ENCODE measurements at places on chromosomes 11 and 22.

GRCh38 chr11:117437041-117437790, 109.6 kb downstream of the CEP164 start:
- DNase-seq = no peak

- DNase-seq = no peak
Observed at GRCh38 chr11:86438685-86439084, 64.0 kb downstream of the CCDC81 start.

DNA sequence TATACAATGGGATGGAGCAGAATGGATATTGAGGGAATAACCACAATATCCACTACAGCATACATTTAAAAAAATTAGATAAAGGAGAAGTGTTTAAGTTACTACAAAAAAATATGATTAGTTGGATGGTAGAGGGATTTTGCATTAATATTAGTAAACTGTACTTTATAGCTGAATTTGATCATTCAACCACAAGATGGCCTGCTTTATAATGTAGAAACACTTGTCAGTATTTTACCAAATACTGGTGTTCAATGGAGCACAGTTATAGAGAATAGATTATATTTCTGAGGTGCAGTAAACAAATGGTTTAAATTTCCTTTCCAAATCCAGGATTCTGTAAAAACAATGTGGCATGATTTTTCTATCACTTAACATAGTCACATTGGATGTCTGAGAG, 818.8 kb upstream of the CHORDC1 start:
- no peak for DNase-seq

GRCh38 chr11:14388352-14388751, 29.4 kb upstream of the RRAS2 start:
- DNase-seq = no peak

GRCh38 chr11:19345848-19346681, 105.3 kb upstream of the E2F8 start:
- DNase-seq = no peak

DNA sequence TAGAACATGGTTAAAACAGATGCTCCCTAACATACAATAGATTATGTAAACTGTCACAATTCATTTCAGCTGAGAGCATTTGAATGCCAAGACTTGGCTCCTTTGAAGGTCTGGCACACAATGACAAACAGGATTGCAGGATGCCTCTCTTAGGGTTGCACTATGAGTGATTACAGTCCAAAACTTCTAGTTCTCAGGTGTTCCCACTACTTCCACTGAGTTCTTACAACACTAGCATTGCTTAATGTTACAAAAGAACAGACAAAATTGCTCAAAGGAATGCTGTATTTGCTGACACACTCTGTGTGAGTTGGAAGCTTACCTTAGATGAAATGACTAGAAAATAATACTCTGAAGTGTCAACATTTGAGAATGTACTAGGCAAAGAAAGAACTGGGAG, 2413.8 kb upstream of the RAG2 start:
- DNase-seq = no peak

- no peak for DNase-seq
Observed at GRCh38 chr11:123384116-123384515, 46.0 kb upstream of the GRAMD1B start.

DNA sequence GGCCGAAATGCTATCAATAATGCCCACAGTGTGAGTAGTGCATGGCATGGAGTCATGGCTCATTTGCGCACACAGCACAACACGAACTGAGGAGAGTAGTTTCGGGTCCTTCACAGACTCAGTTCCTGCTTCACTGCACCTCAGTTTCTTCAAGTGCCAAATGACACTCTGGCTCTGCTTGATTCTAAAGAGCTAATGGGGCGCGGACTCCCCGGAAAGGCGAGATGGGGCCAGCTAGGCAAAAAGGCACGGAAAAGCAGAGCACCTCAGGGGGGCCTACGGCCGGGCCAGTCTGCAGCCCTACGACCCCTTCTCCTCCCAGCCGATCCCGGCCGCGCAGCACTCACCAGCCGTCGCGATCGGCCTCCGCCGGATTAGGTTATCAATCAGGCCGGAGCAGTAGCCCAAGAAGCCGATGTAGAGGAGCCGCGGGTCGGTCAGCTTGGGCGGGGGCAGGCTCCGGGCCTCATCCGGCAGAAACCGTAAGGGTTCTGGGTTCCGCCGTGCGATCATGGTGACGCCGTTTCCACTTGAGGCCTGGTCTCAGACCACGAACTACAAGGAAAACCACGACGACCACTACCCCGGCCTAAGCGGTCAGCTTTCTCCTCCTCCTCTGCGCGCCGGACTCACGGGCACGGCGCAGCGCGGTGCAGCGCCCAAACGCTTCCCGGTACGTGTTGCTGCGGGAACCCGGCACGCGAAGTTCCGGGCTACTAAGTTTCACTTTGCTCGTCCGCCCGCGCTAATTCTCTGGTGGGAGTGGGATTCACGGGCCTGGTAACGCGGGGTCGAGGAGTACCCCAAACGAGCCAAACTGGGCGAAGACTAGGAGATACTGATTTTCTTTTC, at the start of gene NDUFC2:
NDUFC2 (minus strand) TSS at position 631 of the 852 bp plus-strand sequence; CDS start at position 513, 118 bp downstream.
- peak; percentile 25 for DNase-seq

DNA sequence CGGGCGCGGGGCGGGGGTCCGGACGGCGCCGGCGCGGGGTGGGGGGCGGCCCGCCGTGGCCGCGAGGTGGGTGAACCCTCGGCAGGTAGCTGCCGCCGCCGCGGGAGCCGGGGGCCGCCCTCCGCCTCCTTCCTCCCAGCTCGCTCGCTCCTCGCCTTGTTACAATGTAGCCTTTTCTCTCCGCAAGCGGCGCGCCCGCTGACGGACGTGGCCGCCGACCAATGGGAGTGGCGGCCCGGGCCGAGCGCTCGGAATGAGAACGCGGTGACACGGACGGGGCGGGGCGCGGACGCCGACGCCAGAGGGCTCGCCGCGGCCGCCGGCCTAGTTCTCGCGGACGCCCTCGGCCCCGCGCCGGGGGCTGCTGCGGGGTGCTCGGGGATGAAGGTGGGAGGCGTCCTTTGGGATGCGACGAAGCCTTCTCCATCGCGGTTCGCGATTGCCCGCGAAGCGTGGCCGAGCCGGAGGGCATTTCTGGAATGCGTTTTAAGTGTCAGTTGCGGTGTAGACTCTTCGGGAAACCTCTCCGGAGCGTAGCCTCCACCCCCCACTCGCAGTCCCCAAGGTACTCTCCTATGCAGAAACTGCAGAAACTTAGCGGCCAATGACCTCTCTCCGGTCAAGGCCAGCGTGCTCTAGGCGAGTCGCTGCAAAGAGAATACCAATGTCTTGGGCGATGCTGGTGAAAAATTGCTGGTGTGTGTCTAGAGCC, 734 bp downstream of the PRDM11 start:
- DNase-seq = peak; percentile 58

GRCh38 chr11:64763526-64764039, 3.8 kb upstream of the PYGM start:
- no peak for DNase-seq

DNA sequence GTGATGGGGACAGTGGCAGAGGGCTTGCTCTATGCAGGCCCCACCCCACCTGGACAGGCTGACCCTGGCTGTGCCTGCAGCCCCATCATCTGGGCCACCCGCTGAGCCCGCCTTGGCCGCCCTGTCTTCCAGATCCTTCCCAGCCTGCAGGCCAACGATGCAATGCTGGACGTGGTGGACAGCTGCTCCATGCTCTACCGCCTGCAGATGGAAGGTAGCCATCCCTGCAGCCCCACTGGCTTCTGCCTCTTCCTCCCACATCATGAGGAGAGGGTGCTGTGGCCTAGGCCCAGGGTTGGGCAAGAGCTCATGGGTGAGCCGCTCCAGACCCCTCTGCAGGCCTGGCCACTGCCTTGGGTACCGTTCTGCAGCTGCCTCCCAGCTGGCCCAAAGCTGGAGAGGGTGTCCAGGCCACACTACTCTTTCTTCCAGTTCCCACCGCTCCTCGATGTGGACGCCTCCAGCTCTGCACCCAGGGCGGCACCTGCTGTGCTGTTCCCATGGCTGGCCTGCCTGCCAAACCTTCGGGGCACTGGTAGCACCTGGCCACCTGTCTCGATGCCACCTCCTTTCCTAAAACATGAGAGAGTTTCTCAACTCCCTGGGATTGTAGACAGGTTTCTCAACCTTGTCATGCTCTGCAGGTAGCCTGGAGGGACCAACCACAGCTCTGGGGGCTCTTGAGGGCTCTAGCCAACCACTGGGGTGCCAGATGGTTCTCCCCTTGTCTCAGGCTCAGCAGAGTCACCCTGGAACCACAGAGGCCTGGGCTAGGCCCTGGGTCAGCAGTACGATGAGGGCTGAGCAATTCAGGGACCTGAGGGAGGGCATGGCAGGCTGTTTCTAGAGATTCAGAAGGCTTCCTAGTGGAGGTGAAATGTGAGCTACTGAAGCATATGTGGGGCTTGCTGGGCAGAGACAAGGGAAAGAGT, 9.5 kb upstream of the GTSE1 start:
- DNase-seq = no peak

DNA sequence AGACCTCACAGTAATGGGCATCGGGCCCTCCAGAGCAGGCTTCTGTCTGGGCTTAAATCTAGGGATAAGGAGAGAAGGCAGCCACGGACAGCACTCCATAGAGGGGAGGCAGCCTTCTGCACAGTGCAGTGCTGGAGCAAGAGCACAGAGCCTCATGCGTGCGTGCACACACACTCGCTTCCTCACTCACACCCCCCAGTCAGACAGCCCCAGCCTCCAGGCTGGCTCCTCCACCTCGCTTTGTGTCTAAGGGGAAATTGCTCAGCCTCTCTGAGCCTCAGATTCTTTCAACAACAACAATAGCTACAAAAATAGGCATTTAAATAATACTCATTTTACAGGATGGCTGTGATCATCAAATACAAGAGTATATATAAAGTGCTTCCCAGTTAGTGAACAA, 26.7 kb upstream of the ETS1 start:
- DNase-seq = no peak

GRCh38 chr11:126136507-126136906, 73.8 kb upstream of the CDON start:
- DNase-seq = no peak

DNA sequence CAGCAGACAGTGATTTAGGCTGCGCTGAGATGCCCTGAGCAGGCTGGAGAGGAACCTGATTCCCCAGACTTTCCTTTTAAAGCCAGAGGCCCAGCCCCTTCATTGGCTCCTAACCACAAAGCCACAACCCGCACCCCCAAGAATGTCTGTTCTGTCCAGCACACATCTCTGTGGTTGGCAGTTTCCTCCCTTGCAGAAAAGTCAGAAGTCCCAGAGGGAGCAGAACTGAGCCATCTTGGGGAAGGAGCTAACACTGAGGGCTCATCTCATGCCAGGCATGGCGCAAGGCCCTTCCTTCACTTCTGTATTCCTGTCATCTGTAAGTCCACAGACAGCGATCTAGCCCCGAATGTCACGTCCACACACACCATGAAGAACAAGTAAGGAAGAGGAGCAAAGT, 97.1 kb upstream of the SYT13 start:
- DNase-seq = no peak

DNA sequence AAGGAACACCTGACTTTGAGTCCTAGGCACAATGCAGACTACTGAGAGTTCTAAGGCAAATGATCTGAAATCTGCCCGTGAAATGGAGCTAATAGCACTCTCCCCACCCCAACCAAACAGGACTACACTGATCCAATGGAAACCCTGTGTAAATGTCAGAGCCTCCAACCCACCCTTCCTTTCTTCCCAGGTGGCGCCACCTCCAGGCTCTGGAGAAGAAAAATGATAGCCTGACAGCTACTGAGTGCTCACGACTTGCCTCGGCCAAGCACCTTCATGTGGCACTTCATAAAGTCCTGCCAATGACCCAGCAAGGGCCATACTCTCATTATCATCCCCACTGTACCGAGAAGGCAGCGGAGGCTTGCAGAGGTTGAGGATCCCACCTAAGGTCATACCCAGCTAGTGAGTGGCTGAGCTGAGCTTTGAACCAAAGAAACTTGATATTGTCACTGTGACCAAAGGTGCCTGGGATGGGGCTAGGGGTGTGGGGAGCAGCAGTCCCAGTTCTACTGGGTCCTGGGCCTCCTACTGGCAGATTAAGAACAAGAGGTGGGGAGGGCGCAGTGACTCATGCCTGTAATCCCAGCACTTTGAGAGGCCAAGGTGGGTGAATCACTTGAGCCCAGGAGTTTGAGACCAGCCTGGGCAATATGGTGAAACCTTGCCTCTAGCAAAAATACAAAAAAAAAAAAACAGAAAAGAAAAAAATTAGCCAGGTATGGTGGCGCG, 20.5 kb downstream of the TST start:
- DNase-seq = no peak

GRCh38 chr11:95563173-95563572, 226.4 kb downstream of the FAM76B start:
- DNase-seq = no peak

DNA sequence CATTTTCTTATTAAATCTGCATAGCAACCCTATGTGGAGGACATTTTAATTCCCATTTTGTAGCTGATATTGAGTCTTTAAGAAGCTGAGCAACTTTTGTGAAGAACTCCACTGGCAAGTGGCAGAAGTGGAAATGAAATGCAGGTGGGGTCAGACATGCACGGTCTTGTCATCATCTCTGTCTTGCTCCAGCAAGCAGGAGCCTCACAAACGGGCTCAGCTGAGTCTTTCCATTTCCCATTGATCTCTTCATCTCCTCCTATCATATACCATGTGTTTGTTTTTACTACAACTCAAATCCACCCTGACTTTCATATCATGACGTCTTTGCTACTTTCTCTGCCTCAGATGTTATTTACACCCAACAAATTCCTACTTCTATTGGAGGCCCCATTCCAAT, 97.9 kb upstream of the TENM4 start:
- DNase-seq = peak; percentile 21

DNA sequence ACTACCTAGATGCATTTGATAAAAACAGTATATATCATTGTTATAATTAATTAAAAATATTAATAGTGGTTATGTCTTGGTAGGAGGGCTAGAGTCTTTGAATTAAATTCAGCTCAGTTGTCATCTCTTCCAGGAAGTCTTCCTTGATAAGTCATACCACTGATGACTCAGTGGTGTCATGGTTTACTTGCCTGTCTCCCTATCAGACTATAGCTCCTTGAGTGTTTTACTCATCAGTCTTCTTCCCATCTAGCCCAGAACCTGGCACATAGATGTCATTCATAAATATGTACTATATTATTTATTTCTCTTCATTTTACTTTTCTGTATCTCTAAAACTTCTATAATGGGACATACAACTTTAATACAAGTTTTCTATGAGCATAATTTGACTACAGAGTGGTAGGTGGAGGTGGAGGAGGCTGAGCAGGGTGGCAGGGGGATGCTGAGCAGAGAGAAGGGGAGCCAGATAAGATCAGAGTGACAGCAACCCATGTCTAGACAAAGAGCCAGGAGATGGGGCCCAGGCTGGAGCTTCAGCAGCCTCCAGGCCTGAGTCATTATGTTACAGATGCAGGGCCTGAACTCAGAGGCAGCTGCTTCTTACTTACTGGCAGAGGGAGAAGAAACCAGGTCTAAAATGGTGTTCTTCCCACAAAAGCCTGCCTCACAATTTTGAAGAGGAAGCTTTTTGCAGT, 82.3 kb upstream of the PHOX2A start:
- DNase-seq = peak; percentile 9

Data from keratinocyte (primary cell).